KG1 (cell line): ENCODE measurements at places on chromosomes 16 and 17.

DNA sequence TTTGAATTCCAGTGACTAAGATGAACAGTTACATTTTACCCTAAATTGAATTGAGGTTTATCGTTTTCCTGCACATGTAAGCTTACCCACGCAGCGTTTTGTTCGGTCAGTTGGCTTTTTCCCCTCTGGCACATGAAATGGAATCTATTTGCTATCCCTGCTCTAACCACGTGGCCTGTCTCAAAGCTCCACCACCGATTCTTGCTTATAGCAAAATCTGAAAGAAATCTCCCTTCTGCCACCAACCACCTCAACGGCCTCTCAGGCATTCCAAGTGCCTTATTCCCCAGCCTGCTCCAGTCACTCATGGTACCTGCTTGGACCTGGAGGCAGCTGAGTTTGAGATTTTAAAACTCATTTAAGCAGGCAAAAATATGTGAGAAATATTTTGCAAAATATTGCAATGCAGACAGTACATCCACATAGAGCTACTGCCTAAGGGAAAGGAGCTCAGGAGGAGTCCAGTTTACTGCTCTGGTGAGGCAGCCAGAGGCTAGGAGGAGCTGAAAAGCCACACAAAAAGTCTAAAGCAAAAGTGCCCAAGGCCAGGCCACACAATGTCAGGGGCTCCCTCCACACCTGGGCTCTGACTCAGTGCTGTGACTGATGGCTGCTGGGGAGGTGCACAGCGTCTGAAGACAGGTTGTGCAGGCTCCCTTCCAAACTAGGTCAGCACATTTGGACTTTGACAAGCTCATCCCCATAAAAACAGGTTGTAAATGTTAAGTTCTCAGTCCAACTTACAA is 26.4 kb downstream of the ARHGAP17 start:
- no peak for DNase-seq

DNA sequence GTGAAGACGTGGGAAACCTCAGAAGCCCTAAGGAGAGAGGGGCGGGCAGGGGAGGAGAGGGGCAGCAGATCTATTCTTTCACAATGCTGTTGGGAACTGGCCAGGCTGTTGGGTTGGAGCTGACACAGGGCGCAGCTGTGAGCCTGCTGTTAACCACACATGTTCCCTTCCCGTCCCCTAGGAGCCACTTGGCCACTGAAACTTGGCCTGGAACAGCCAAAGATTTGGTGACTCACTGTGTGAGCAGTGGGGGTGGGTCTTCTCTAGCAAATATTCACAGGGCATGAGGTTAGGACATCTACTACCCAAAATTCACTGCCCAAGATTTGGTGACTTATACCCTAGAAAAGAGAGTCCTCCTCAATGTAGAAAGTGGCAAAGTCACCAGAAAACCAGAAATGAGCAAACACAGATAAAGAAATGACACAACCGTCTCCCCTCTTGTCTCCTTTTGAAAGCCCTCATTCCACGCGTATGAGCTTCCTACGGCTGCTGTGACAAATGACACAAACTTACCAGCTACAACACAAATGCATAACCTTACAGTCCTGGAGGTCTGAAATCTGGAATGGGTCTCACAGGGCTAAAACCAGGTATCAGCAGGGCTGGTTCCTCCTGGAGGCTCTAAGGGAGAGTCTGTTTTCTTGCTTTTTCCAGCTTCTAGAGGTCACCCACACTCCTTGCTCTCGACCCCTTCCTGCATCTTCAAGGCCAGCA is 6.3 kb downstream of the TBC1D16 start:
- no peak for DNase-seq

DNA sequence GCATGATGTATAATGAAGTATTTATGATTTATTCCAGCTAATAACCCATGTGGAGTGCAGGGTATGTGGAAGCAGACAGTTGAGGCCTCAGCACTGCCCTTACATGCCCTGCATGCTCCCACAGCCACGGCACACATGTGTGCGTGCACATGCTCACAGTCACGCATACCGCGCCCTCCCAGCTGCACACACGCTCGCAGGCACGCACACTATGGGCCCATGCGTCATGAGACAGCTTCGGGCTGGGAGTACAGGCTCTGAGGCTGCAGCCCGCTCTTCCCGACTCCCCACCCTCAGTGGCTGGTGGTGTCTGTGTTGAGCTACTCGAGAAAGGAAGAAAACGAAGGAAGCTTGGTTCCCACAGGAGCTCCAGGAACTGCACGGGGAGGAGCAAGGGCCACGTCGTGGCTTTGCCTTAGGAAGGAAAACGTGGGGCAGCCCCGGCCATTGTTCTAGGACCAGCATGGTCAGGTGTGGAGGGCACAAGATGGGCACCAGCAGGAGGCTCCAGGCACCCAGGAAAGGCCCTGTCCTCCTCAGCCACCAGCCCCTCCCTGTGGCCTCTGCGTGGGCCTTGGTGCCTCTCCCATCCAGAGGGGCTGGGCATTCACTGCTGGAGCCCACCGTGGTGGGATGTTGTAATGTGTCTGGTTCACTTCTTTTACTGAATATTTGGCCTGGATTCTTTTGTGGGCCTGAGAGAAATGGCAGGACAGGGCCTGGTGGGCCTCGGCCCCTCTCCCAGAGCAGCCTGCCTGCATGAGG is 27.5 kb upstream of the CDH15 start:
- no peak for DNase-seq

- DNase-seq = no peak
Measured at GRCh38 chr16:52861614-52862022, 191.1 kb downstream of the CHD9NB start.

GRCh38 chr17:63703556-63704258 is 3.8 kb upstream of the LIMD2 start:
- no peak for DNase-seq

GRCh38 chr17:82519971-82520903 is 705 bp downstream of the FOXK2 start:
- DNase-seq = no peak

DNA sequence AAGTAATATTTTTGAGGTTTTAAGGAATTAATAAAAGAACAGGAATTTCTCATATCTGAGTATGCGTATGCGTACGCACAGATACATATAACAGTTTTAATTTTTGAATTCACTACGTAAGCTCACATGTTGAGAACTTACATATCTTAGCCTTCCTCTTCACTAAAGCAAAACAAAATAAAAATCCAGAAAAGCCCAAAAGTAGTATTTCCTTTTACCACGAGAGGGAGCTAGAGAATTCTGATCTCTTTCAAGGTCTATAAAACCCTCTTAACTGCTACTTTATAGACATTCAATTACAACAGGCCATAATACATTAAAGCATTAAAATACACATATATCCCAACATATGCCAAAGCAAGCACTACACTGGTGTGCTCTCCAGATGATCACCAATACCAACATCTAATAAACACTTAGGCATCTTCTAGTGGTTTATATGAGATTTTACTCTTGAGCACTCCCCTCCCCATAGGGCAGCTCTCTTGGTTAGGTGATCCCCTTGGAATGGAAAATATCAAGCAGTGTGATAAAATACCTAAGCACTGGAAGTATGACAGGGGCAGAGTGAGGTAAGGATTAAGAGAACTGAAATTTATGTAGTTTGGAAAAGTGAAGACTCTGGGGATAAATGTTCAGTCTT is 94.0 kb downstream of the SKAP1 start:
- peak; percentile 77 for DNase-seq

- no peak for DNase-seq
Measured at GRCh38 chr16:71929048-71929447, 33.7 kb downstream of the IST1 start.

- no peak for DNase-seq
Measured at GRCh38 chr16:67027046-67027445, 1.9 kb upstream of the CBFB start.

DNA sequence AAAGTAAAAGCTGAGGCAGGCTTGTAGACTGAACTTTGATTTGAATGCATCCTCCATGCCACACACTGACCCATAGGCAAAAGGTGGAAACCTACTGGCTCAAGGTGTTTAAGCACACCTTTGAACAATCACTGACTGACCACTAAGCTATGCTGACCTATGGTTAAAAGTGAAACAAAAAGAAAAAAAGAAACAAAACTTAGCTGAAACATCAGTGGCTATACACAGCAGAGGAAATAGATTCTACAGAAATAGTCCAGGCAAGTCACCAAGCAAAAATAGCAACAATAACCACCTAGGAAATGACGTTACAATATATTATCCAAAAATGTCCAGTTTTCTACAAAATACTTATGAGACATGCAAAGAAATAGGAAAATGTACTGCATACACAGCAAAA is 60.2 kb downstream of the RPGRIP1L start:
- no peak for DNase-seq
